ENCODE measurements at places on chromosomes 1 and 21.

GRCh38 chr1:112638110-112638428 is 18.4 kb downstream of the CAPZA1 start:
- no peak for DNase-seq

- DNase-seq: no peak
Observed at GRCh38 chr1:236733653-236734052, 47.4 kb downstream of the ACTN2 start.

DNA sequence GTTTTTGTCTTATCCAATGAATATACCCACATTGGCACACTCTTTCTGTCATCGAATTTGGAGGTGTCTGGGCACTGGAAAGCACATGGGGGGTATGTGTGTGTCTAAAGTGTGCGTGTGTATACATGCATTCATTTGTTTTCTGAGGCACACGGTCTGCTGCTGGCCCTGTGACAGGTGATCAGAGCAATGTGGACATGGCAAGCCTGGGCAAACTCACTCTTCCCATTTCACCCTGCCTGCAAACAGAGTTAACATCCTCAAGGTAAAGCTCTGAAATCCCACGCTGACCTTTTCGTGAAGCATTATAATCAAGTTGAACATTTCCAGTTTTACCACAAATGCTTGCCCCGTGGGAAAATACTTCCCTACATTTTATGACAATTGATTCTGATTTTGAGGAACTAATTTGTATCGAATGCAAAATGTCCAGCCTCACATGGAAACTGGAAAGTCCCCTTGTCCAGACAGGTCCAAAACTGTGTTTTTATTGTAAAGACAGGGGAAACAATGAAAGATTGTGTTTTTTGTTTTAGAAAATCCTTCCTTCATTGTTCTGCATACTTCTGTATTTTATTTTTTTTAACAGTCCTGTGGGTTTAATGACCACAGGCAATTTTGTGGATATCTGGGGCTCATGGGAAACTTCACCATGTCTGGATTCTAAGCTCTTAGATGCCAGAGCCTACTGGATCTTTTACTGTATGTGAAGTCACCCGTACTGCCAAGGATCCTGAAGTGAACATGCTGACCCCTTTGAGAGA is 160.9 kb downstream of the PBX1 start:
- no peak for DNase-seq

- no peak for DNase-seq
Observed at GRCh38 chr21:45142469-45143308, 68.3 kb downstream of the ADARB1 start.

GRCh38 chr21:44716984-44717383 is 5.6 kb upstream of the TSPEAR start:
- DNase-seq: no peak

DNA sequence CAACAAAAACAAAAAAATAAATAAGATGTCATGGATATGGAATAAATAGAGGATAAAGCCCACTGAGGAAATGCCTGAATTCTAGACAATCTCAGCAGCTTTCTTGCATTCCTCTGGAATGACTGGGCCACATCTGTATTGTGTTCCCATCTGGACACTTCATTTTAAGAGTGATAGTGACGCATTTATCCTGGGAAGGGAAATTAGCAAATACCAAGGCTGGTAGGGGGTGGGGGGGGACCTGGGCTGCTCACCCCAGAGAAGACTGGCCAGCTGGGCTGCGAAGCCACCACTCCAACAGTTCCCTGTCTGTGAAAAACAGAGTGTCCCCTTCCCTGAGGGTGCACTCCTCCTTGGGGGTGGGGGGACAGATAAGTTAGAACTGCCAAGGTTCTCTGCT is 106.3 kb downstream of the HIVEP3 start:
- DNase-seq: no peak

Measured in omental fat pad (tissue), 4 donors.